ENCODE measurements at places on chromosomes 5 and 9.

GRCh38 chr9:126319671-126320070 is 7.0 kb upstream of the MVB12B start:
- DNase-seq = no peak

- DNase-seq = no peak
Measured at GRCh38 chr5:124669956-124670721, 76.3 kb downstream of the ZNF608 start.

DNA sequence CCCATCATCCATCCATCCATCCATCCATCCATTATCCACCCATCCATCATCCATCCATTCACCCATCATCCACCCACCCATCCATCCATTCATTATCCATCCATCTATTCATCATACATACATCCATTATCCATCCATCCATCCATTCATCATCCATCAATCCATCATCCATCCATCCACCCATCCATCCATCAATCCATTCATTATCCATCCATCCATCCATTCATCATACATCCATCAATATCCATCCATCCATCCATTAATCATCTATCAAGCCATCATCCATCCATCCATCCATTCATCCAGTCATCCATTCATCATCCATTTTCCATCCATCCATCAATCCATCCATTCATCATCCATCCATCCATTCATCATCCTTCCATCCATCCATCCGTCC is 89.0 kb downstream of the NSG2 start:
- DNase-seq = no peak

- DNase-seq = no peak
Measured at GRCh38 chr9:78248635-78249034, 12.8 kb downstream of the CEP78 start.

DNA sequence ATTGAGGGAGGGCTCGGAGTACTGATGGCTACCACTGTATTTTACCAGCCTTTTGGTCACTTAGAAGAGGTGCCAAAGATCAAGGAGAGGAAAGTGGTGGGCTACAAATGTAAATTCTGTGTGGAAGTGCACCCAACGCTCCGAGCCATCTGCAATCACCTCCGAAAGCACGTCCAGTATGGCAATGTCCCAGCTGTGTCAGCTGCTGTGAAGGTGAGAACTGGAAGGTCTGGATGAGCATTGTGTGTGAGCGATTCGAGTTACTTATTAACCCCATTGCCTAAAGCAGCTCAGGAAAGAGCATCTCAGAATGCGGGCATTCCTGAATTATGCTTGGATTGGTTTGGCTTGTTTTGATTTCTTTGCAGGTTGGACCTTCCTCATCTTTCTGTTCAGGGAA is 67.5 kb downstream of the ZNF462 start:
- DNase-seq = no peak

DNA sequence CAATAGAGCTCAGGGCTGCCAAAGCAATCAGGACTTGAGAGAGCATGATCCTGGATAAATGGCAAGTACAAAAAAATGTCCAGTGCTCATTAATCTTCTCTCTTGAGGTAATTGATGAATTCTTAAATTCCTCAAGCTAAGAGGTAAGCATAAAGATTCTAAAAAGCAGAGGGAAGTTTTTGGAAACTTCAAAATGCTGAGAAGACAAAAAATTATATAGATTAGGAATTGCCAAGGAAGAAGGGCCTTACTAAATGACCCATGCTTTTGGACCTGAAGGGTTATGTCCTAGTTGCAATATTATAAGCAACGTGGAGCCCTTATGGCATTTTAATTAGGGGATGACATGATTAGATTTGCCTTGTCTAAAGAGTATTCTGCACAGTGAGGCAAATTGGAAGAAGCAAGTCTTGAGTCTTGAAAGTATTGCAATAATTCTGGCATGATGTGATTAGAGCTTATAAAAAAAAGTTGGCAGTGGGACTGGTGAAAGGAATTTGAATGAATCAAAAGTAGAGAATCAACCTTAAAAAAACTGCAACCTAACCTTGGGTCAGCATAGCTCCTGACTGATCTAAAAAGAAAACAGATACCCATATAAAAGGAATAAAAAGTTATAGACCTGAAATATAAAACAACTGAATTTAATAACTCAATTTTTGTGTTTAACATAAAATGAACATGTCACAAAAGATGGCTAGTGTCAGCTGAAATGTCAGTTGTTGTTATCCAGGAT is 323.8 kb upstream of the ARRDC3 start:
- DNase-seq = no peak

- DNase-seq = no peak
Measured at GRCh38 chr9:105318729-105319191, 74.3 kb downstream of the SLC44A1 start.

DNA sequence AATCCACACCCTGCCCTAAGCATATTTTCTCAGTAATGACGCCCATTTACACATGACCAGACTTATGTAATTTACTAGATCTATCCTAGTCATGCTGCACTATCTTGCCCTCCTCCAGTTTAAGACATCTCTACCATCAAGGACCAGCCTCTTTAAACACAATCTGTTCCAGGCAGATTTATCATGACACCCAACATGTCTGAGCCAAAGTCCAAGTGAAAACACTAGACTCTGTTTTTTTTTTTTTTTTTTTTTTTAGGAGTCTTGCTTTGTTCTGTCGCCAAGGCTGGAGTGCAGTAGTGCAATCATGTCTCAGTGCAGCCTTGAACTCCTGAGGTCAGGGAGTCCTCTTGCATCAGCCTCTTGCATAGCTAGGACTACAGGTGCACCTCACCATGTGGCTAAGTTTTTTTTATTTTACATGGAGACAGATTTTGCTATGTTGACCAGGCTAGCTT is 354.6 kb downstream of the ARRDC3 start:
- no peak for DNase-seq

DNA sequence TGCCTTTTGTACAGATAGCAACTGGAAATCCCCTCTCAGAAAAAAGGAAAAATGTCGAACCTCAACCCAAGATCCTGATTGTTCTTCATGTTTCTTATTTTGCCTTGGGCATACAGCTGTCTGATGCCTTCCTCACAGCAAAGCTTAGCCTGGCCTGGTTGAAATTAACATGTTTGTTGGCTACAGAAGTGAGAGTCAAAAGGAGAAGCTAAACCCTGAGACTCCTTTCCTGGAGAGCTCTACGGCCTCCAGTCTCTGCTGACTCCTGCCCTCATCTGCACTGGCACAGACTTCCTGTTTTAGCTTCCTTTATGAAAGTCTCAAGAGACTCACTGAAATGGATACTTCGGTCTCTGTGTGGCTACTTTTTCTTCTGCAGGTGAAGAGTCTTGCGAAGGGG is 186.7 kb downstream of the PARP8 start:
- DNase-seq = peak; percentile 7

DNA sequence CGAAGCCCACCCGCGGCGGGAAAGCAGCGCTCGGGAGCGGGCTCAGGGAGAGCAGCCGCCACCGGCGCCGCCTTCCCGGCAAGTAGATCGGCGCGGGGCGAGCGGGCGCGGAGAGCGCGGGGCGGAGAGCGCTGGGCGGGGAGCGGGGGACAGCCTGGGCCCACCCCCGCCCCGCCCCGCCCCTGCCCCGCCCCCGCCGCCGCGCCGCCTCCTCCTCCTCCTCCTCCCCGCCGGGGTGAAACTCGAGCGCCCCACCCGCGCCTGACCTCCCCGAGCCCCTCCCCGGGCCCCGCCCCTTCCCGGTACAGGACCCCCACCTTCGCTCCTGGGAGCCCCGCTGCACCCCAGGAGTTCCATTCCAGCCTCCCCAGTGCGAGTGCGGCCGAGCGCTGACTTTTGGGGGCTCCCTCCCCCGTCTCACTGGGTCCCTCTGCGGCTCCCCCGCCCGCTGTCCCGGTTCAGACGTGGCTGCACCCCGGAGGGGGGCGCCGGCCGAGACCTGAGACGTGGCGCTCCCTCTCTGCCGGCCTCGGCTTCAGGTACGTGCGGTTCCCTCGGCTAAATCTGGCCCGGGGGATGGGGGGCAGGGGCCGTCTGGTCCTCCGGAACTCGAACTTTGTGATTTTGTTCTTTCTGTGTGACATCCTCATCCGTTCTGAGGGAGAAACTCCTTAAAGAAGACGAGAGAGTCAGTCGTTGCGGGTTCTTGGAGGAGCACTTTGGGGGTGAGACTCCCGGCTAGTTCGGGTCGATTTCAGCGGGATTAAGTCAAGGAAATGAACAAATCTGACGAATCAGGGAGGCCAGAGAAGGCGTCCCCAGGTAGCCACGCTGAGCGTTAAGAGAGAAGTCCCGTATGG is at the start of gene SEMA5A:
TSS of gene SEMA5A (minus strand) at position 84 of the 860 bp plus-strand sequence. CDS start 166,129 bp downstream, outside the sequence.
- DNase-seq = peak; percentile 19

DNA sequence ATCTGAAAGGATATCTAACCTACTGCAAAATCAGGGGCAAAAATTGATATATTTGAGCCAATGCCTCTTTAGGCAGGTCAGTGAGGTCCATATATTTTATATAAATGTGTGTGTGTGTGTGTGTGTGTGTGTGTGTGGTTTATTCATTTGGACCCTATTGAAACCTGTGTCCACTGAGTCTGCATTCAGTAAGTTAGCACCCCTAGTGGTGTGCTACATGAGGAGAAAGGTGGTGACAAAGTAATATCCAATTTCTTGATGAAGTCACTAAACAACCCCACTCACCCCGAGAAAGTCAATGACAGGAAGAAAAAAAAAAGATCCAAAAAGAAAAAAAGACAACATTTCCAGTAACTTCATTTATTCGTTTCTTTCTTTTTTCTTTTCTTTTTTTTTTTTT is 4.1 kb downstream of the FBXW11 start:
- no peak for DNase-seq

- DNase-seq = no peak
Measured at GRCh38 chr9:35370241-35370640, 119.7 kb upstream of the RUSC2 start.

DNA sequence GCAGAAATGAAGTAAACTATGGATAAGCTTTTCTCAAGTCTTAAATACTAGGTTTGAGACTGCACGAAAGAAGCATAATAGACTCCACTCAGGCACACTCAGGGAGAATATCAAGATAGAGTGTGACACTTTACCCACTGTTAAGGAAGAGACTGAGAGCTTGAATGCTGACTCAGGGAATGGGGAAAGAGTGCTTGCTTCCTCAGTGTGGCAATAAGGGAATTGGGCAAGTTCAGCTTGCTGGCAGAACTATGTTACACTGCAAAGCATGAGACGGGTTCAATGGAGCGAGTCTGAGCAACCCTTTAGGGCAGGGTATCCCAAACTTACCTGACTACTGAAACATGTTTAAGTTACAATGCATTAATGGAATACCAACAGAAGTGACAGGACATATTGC is 237.7 kb upstream of the MEF2C start:
- DNase-seq = no peak

DNA sequence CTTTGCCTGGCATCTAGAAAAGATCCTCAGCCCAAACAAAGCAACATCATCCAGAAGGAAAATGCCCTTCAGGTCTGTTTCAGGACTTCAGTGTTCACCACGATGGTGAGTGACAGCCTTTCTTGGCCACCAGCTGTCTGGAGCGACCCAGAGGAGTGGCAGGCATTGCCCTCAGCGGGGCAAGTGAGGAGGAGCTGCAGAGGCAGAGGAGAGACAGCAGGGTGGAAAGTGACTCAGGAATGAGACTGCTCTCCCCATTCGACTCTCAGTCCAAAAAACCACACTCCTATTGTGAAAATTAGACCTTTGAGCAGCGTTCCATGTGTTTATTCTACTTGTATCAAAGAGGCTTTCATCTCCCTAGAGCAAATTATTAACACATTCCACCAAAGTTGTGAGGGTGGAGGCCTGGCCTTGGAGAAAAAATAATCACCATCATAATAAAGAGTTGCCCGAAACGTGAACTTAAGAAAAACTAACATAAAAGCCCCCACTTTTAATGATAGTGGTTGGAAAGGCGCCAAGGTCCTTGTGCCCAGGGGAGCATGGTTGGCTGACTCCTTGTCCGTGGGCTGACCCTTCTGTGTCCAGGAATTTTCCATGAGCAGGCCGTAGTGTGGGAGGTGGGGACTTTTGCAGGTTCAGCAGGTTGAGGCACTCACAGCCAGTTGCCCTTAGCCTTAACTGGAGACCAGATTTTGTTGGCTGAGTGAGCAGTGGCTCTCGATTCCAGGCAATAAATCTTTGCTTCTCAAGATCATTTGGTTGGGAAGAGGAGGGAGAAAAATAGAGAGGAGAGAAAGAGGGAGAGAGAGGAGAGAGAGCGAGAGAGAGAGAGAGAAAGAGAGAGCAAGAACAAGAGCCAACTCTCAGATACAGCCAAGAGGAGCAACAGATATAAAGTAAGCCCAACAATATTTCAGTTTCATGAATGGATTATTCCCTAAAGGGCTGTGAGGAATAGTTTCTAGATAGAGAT is 125.9 kb upstream of the ANKRD55 start:
- DNase-seq = no peak

GRCh38 chr9:123883634-123884033 is 46.3 kb downstream of the DENND1A start:
- DNase-seq = no peak

- no peak for DNase-seq
Measured at GRCh38 chr9:83019246-83019645, 43.7 kb downstream of the RASEF start.

GRCh38 chr5:31186672-31187267 is 6.7 kb upstream of the CDH6 start:
- DNase-seq = peak; percentile 38

- DNase-seq = no peak
Measured at GRCh38 chr5:81657386-81657785, 93.5 kb downstream of the SSBP2 start.

GRCh38 chr9:113707953-113708695 is 168.0 kb upstream of the ZNF618 start:
- DNase-seq = no peak

DNA sequence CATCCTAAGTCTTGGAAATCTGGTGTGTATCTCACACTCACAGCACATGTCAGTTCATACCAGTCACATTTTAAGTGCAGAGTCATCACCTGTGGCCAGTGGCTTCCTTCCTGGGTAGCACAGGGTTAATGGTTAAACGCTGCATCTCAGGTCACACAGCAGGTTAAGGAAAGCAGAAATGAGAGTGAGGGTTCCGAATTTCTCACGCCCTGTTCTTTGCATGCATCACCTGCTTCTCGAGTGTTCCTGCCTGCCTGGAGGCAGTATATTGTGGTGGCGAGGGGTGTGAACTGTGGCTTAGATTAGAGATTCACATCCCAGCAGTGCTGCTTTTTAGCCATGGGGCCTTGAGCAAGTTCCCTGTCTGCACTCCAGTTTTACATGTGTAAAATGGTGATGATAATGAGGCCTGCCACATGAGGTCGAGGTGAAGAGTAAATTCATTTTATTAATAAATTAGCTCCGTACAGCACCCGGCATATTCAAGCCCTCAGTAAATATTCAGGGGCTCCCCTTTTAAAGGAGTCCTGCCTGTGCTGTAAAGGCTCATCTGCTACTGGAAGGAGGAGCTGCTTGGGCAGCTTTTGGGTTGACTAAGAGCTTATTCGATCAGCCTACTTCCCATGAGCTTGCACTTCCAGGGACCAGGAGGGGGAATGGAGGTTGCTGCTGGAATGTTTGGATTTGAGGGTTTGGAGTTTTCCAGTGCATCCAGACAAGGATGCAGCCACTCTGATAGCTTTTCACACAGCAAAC is 61.1 kb upstream of the SAP30L start:
- DNase-seq = peak; percentile 24

DNA sequence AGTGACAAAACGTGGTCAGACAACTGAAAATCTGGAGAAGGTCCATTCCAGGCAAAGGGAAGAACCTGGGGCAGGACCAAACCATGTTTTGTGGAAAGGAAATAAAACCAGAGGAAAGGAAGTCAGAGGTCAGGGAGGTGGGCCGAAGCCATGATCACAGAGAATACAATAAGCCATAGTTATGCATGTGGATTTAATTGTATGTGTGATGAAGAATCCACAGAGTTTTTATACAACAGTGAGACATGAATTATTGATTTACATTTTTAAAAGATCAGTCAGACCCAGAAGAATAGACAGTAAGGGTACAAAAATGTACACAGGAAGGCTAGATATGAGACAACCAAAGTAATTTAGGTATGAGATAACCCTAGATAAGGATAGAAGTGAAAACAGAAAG is 20.8 kb downstream of the TTC33 start:
- DNase-seq = no peak
